ENCODE measurements at places on chromosomes 16 and 17.

GRCh38 chr16:21646721-21647561 lies 5.5 kb downstream of the IGSF6 start:
- peak; percentile 56 for DNase-seq

- no peak for DNase-seq
Measured at GRCh38 chr17:70622368-70623260, 453.3 kb downstream of the KCNJ2 start.

DNA sequence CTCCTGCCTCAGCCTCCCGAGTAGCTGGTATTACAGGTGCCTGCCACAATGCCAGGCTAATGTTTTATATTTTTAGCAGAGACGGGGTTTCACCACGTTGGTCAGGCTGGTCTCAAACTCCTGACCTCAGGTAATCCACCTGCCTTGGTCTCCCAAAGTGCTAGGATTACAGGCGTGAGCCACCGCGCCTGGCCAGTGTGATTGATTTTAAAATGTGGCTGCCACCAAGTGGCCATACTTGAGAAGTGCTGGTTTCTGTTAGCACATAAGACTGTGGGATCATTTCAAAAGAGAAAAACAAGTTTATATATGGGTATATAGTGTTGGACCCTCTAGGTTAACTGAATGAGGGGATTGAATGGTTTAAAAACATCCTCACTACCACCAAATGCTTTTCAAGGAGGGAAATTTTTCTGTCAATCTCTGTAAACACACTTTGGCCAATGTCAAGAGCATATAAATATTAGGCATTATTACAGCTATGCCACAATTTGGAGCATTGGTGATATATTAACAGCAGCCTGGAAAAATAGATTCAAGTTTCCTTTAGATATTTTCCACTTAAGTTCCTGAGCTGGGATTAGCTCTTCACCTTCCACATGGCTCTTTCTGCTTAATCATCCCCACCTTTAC lies 13.5 kb upstream of the DHRS13 start:
- DNase-seq, result no peak

DNA sequence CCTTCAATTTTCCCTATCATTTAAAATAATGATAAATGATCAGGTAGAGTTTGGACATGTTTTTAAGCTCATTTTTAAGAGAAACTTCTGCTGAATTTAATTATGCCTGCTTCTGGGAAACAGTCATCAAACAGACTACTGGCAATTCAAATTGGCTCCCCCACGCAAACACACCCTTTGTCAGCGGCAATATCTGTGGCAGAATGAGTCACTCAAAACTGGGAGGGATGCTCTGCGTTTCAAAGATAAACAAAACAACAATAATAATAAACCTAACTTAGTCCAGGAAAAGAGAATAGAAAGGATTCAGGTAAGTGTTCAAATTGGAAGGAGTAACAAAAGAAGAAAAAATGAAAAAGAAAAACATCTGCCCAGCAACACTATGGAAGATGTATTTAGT lies 108.1 kb upstream of the ERCC4 start:
- DNase-seq, result no peak

GRCh38 chr17:67082107-67082506 lies 37.8 kb downstream of the CACNG1 start:
- DNase-seq, result no peak

GRCh38 chr16:66935314-66936011 lies at the start of gene CES2:
Gene CES2 (plus strand): TSS chr16:66935516. CDS start chr16:66935636, 120 bp downstream.
- no peak for DNase-seq

GRCh38 chr17:66411520-66411919 lies 109.1 kb downstream of the PRKCA start:
- no peak for DNase-seq

DNA sequence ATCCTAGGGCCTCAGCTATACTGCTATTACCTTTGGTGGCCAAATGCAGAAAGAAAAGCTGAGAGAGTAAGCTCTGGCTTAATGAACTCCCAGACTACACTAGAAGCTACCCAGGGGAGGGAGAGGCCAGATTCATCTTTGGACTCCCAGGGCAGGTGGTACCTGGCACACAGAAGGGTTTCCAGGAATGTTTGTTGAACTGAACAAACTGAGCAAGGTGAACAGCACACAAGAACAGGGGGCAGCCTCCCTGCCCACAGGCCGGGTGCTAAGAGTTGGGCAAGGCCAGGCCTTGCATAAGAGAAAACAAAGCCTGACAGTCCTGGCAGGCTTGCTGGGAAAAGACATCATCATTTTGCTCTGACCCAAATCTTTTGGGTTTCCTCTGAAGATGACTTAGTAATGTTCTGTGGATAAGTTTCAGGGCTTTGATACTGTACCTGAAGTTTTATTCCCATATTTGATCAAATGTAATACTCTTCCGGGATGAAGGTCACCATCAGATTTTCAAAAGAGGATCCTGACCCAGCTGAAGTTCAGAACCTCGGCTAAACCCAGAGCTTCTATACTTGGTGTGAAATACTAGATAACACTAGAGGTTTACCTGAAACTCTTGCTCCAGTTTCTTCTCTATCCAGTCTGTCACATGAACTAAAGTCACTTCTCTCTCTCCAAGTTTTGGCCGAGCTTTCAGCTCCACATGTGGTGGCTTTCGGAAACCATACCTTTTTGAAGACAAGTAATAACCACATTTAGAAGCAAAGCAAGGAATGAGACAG lies 20.5 kb upstream of the ERN1 start:
- no peak for DNase-seq

- DNase-seq, result no peak
Measured at GRCh38 chr17:73663614-73664013, 19.4 kb upstream of the SDK2 start.

GRCh38 chr17:16406742-16407674 lies 8.4 kb upstream of the TRPV2 start:
- no peak for DNase-seq

GRCh38 chr17:80794281-80795089 lies 197.2 kb upstream of the CHMP6 start:
- no peak for DNase-seq

- DNase-seq, result no peak
Measured at GRCh38 chr17:76003915-76004314, 3.3 kb downstream of the CDK3 start.

DNA sequence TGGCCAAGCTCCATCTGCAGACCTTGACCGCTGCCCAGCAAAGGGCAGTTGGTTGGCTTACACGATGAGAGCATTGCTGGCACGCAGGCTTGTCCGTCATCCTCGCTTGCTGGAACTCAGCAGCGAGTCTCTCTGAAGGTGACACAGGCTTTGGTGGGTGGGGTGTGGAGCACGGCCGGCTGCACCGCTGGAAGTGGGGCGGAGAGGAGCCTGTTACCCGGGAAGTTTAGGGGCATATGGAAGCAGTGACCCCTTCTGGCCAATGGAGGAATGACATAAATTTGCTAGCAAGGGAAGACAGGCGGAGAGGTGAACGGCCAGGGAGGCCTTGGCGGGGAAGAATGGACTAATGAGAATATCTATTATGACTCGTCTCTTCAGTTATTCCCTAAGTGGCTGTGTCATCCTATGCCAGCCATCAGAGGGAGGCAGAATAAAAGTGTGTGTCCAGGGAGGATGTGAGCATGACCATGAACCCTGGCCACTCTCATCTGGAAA lies 65.9 kb upstream of the SDK2 start:
- DNase-seq, result peak; percentile 61

DNA sequence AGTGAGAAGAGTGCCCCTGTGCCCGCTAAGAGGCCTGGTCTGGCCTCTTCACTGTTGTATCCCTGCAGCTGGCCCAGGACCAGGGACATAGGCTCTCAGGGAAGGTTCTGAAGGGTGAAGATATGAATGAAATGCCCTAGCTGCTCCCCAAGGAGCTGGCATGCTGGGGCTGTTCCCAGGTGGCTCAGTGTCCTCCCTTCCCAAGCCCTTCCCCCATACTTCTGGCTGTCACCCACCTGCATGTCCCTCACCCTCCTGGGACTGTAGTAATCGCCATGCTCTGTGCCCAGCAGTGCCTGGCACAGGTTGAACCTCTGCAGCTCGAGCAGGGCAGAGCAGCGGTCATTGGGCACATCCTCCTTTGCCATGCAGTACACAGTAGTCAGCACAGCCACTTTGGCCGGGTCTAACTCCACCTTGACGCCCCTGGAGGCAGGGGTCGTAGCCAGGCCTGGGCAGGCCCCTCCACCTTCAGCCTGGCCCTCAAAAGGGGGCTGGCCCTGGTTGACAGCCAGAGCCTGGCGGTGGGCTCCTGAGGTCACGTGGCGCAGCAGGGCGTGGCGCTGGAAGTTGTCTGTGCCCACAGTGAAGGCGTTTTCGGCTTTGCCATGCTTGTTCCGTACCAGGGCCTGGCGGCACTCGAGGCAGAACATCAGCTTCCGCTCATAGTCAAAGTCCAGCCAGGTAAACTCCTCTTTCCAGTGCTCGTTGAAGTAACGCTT lies 7.6 kb downstream of the C17orf113 start:
- DNase-seq, result no peak

DNA sequence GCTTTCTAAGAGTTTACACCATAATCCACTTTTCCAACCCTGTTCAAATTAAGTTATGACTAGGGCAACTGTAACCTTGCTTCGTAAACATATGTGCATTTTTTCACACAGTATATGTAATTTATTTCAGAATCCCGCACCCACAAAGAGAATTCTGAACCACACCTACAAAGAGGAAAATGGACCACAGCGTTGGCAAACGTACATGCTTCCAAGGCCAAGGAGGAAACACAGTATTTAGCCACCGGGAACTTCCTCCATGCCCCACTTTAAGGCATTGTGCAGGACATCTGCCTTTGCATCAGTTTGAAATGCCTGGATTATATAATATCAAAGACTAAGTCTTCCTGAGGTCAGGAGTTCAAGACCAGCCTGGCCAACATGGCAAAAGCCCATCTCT lies 2.1 kb downstream of the SPATA22 start:
- no peak for DNase-seq

DNA sequence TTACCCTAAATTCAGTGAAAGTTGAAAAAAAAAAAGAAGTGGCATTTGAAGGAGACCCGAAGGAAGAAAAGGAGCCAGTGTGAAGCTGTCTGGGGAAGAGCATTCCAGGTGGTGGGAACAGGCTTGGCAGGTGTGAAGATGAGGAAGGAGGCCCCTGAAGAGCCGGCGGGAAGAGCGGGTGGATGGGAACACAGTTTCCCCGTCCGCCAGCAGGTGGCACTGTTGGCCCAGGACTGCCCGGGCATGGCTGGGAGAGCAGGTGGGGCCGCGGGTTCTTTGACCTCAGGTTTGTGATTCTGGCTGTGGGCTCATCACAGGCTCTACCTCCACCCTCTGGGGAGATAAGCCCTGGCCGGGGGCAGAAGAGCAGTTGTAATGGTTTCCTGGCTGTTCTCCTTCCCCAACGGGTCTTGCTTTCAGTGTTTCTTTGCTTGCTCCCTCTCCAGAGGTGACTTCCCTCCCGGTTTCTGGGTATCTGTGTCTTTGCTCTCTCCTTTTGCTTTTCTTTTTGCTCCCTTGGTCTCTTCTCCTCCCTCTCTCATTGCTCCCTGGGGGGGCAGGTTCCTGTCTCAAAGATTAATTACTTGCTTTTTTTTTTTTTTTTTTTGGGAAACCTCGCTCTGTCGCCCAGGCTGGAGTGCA lies 32.3 kb downstream of the RAP1GAP2 start:
- peak; percentile 78 for DNase-seq

GRCh38 chr17:6755281-6755680 lies 565 bp upstream of the XAF1 start:
- DNase-seq, result no peak

GRCh38 chr16:61891460-61891859 lies 144.8 kb downstream of the CDH8 start:
- DNase-seq, result no peak

DNA sequence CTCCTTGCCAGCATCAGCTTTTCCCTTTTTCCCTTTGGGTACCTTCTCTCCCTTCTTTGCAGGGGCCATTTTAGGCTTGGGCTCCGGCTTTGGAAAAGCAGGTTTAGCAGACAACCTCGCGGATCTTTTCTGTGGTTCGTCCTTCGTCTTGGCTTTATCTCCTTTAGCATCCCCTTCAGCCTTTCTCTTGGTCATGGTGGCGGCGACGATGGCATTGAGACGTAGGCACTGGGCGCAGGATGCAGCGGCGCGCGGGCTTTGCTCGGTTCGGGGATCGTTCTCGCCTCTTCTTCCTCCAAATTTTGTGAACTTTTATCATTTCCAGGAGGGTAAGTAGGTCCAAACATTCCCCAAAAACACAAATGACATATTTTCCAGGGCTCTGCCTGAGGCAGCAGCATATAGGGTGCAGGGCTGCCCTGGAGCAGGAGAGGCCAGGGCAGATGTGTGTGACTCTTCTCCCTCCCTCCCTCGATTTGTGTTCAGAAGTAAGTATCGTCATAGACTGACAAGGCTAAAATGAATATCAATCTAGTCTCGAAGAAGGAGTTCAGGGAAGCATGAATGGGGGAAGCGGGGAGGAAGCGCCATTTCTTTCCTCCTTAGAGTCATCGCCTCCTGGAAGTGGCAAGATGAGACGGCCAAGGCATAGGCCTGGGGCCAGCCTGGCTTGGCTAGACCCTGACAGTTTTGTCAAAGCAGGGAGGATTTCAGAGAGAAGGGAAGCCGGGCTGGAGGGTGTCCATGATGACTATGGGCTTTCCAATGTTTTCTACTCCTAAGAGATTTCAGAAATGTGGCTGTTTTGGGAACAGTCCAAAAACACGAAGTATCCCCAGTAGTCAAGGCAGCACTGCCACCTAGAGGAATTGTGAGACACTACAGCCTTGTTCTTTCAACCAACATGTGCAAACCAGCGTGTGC lies 13.2 kb downstream of the CHCT1 start:
- DNase-seq, result peak; percentile 32

GRCh38 chr16:29745853-29746345 lies at the start of gene C16orf54:
Gene C16orf54 (minus strand): TSS chr16:29745990. CDS start chr16:29744951, 1,039 bp downstream.
- peak; percentile 74 for DNase-seq

- DNase-seq, result no peak
Measured at GRCh38 chr17:80261159-80261894, 675 bp downstream of the RNF213 start.

- DNase-seq, result no peak
Measured at GRCh38 chr16:74747-75334, 2.4 kb upstream of the RHBDF1 start.

- DNase-seq, result no peak
Measured at GRCh38 chr16:7158481-7158880, 174.2 kb upstream of the RBFOX1 start.

- DNase-seq, result no peak
Measured at GRCh38 chr16:53091466-53092211, 36.8 kb downstream of the CHD9 start.

DNA sequence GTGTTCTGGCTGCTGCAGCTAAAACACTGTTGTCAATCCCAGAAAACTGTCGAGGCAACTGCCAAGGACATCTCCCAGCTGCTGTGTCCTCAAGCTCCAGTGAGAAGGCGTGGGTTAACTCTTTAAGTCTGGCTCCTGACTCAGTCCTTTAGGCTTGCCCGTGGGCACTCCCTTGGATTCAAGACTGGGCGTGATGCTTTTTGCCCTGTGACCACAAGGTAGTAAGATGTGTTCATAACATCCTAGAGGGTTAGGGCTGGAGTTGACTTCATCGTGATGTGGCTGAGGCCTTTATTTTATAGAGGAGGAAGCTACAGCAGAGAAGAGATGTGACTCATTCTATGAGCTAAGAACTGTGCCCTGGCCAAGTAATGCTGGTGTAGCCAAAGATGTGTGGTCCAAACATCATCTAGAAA lies 50.9 kb upstream of the TEKT3 start:
- no peak for DNase-seq

DNA sequence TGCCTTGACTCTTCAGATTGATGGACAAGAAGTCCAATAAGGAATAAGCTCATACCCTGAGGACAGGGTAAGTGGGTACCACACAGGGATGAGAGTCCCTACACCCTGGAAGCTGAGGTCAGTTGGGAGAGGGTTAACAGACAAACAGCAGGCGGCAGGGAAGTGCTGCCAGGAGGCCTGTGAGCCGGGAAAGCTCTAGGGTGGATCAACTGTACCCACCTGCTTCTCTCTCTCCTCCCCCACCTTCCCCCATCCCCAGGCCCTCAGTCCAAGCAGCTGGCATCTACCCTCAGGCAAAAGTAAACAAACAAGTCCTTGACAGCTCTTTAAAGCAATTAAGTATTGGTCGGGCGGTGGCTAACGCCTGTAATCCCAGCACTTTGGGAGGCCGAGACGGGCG lies 20.7 kb upstream of the MYLK3 start:
- no peak for DNase-seq

All from stimulated activated CD4-positive, alpha-beta T cell treated with anti-CD3 and anti-CD28 coated beads, TNF-alpha, amount 100 ng/mL, for 48 hours (primary cell).